ENCODE measurements at places on chromosomes 6 and 20.

DNA sequence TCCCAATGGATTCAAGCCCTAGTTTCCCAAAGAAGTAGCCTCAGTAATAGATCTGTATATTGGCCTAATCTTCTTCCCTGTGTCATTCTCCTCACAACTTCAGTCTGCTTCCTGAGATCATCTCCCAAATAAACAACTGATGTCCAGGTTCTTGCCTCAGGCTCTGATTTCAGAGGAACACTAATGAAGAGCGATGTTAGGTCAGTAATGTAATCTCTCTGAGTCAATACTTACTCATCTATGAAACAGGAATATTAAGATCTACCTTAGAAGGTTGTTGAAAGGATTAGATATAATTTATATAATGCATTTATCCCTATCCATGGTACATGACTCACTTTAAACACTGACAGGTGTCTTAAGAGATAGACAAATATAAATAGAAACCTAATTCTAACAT is 246.0 kb upstream of the FLRT3 start:
- DNase-seq = no peak

GRCh38 chr20:19993958-19994669 is 23.0 kb upstream of the NAA20 start:
- DNase-seq = no peak

DNA sequence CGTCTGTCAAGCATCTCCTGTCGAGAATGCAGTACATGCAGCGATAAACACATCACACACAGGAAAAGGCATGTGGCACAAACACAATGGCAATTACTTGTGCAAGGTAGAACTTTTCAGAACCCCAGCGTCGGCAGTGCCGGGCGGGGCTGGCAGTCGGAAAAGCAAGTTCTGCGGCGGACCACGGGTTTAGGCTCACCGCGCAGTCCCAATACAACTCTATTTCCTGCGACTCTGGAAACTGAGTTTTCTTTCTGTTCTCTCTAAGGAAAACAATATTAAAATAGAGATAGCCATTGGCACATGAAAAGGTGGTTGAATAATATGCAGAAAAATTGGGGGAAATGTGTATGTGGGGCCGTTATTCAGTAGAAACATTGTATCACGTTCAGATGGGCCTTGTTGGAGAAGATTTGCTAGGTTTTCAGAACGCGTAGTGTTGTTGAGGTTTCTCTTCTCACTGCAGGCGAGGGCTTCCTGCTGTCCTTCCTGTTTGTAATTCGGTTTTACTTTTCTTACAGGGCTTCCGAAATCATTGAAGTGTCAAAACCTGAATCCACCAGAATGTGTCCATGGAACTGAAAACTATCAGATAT is 369.5 kb downstream of the THBS2 start:
- no peak for DNase-seq

GRCh38 chr6:50056242-50056641 is 6.5 kb upstream of the DEFB112 start:
- DNase-seq = no peak

DNA sequence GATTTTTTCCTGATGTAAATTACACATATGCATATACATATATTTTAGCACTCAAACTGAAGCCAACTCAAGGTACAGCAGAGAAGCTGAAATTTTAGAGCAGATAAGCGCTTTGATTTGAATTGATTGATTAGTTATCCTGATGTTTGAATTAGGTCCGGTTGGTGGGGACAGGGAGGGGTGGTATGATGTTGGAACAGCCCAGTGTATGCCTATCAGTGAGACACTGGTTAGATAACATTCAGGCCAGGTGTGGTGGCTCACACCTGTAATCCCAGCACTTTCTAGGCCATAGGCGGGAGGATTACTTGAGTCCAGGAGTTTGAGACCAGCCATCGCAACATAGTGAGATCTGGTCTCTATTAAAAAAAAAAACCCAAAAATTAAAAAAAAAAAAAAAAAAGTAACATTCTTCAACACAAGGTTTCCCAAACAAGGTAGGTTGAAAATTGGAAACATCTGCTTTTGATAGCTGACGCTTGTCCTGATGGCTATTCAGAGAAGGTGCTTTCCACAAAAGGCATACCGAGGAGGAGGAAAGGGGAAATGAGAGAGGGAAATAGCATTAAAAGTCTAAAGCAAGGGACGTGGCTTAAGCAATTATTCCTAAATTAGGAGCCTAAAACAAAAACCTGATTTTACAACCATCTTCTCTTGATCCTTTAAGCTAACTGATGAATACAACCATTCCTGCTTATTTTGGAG is 288.4 kb upstream of the JARID2 start:
- no peak for DNase-seq

- no peak for DNase-seq
Observed at GRCh38 chr20:47857569-47858464, 72.5 kb upstream of the SULF2 start.

DNA sequence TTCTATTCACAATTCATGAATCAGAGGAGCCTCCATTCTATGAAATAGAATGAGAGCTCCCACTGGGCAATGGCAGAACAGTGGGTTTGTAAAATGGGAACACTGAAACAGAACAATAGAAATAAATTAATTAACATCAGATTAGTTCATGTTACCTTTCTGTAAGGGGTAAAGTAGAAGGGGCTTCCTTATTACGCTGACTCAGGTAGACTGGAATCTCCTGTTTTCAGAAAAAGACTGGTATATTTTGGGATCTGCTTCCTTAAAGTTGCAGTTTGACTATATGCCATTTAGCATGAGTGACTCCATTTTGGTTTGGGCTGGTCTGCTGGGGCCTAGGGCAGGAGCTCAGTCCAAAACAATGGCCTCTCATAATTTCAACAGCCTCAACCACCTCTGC is 52.8 kb upstream of the ZFAND3 start:
- DNase-seq = no peak

DNA sequence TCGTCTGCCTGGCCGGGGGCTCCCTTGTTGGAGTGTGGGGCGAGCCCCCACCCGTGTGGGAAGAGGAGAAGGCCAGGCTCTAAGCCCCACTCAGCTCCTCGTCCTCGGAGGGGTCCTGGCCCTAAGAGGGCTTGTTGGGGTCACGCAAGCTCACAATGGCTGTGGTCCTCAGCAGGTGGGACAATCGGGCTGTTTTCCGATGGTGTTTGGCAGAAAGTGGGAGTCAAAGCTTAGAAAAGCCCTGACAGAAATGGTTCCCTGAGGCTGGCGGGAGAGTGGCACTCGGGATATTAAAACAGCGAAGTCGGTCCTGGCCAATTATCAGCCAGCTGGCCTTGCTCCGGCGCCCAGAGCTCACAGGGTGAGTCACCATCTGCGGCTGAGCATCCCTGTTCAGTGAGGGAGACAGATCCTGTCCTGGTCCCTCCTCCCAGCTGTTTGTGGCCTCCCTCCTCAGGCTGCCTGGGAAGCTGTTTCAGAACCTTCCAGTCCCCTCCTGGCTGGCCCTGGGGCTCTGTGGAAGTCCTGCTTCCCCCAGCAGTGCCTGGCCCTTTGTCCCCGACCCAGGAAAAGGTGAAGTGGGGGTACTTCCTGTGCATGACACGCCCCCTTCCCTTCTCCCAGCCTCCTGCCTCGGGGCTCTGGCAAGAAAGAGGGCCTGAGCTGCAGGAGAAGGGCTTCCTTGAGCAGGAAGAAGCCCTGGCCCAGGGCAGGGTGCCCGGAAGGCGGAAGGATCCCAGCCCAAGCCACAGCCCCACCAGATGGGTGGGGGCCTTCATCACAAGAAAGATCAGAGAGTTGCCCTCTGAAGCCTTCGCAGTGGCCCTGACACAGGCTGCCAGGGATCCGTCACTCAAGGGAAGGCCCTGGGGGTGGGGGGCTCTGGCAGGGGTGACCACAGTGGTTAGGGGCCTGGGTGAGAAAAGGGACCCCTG is 53.6 kb upstream of the BHLHE23 start:
- DNase-seq = peak; percentile 26

DNA sequence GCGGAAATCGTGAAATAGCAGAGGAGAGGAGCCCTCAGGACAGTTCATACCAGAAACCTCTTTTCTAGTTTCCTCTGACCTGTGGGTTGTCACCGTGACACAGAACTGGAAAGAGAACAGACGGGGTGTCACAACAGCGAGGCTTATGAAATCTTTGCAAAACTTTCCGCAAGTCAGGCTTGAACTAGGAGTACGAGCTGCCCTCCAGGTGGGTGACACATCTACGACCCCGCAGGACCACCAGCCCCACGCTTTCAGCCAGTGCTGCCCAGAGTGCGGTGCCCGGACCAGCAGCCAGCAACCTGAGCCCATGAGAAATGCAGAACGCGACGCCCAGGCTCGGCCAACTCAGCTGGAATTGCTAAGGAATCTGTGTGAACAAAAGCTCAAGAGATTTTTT is 30.8 kb downstream of the WRNIP1 start:
- DNase-seq = no peak

DNA sequence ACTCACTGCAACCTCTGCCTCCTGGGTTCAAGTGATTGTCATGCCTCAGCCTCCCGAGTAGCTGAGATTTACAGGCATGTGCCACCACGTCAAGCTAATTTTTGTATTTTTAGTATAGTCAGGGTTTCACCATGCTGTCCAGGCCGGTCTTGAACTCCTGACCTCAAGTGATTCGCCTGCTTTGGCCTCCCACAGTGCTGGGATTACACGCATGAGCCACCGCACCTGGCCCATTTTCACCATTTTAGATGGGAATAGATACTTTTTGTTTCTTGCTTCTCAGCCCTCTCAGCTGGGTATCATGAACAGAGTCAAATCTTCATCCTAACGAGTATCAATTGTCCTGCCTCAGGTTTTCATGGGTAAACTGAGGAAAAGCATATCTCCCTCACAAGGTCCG is 235.0 kb downstream of the CDC5L start:
- DNase-seq = no peak

Measured in GM04503 (cell line).